ENCODE measurements at places on chromosomes 2 and 18.

GRCh38 chr18:34862561-34862960, 152.5 kb downstream of the DTNA start:
- DNase-seq = no peak

DNA sequence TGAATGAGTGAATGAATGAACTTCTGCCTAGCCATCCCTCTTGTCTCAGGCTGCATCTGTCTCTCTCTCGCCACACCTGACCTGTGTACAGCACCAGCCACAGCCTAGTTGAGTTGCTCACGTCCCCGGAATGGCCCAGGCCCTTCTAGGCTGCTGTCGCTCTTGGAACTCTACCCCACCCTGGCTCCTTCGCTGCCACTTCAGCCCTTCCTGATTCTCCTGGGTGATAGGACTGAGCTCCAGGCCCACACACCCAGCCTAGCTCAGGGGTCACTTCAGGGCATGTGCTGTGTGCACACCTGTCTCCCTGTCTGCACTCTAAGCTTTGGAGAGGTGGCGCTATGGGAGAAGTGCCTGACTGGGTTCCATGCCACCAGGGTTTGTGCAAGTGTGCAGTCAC, 236.6 kb downstream of the GLI2 start:
- DNase-seq = no peak

DNA sequence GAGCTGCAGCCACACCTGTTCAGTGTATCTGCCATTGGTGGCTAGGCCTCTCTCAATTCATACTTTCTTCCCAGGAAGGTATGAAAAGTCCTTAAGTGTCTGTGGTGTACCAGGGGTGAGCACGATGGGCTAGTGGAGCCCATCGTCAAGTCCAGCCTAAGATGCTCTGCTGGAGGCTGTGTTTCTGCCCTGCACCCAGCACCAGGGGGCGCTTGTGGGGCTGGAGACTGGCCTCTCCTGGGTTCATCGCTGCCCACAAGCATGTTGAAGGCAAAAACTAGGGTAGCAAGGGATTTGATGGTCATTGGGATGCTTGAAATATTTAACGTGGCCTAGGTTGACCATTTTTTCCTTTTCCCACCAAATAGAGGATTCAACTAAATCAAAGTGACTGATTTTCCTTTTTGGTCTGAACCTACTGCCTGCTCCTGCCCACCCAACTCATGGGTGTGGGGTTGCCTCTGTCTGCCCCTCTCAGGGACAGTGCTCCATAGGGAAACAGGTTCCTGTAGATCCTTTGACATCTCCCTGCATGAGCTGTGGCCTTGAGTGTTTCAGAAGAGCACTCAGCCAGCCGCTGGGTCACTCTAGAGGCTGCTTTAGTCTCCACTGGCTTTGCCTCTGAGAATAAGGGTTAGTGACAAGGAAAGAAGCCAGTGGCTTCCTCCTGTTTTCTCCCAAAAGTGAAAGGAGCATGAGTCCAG, 59.0 kb downstream of the TPGS2 start:
- DNase-seq = no peak

DNA sequence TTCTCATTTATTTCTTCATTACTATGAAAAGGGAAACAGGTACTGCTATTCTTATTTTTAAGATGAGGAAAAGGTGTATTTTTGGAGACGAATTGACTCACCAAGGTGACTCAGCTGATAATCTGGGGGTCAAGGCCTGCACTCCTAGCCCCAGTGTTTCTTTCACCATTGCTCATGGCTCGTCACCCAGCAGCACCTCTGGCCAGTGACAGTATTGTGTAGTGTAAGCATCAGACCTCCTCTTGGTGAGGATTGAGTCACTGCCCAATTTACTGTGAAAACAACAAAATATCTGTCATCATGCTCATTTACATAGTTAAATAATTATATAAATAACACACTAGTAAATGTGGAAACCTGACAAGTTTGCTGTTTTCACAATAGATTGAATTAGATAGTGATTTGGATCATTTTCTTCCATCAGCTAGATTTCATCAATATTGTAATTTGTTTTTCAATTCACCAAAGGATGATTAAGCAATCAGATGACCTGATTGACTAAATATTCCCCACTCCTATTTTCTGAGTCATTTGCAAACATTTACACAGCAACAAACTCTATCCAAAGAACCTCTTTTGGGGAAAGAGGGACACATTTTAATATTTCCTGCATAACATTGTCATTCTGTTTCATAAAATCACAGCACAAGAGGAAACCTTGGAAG, 492.8 kb upstream of the RAB12 start:
- no peak for DNase-seq

DNA sequence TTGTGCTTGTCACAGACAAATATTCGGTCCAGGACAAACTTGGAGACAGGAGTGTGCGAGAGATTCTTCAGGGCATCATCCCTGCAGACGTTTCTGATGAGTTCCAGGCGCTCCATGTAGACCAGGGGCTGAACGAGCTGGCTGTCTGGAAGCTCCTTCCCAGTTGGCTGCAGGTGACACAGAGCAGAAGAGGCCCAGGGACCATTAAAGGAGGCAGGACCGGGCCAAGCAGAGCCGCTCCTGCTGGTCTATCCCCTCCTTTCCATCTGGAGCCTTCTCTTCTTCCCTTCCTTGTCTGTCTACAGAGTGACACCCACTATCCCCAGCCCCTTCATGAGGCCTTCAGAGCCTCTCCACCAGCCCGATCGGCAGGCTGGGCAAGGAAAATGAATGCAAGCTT, 19.5 kb downstream of the CHST10 start:
- no peak for DNase-seq

- DNase-seq = no peak
Observed at GRCh38 chr2:71846072-71846471, 301.6 kb downstream of the CYP26B1 start.

- no peak for DNase-seq
Observed at GRCh38 chr18:79071503-79072210, 2.5 kb downstream of the ATP9B start.

DNA sequence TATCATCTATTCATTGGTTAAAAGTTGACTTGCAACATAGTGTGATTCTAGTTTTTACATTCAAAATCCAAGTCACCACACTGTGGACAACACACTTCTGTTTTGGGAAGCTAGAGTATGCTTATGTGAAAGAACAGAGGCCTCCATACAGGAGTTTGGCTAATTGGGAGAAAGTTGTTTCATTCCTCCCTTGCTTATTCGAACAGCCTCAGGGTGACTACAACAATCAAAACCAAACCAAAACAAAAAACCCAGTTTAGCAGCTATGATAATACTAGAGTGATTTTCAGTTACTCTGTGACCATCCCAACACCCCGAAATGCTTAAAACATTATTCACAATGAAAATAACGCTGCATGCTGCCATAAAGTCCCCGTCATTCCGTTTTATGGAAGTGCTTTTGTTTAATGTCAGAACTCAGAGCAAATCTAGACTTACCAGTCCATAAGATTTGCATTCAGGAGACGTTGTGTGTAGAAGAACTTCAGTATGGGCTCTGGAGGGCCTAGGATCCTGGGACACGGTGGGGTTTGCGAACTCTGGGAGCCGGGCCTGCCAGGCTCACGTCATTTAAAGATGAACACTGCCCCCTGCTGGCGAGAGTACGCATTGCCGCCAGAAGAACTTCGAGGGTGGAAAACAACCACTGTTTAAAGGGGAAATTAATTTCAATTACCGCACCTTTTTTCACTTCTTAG, 111.4 kb downstream of the FTCDNL1 start:
- DNase-seq = peak; percentile 59

GRCh38 chr2:85152895-85153294, 19.7 kb downstream of the TCF7L1 start:
- no peak for DNase-seq

GRCh38 chr18:3693410-3693809, 243.4 kb downstream of the TGIF1 start:
- no peak for DNase-seq

DNA sequence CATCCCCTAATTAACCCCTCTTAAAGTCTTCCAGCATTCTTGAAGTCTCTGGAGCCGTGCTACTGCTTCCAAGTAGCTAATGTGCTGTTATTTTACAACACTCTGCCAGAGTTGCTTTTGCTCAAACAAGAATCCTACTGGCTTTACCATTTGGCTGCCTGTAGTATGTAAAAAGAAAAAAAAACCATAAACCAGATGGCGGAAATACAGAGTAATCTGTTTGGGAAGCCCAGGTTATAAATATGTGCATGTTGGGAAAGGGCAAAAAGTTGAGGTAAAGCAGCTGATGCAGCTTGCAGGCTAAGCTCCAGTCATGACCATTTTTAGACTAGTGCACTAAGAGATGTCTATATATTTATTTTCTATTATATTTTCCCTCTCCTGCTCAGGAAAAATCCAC, 313.2 kb upstream of the ETAA1 start:
- DNase-seq = no peak

DNA sequence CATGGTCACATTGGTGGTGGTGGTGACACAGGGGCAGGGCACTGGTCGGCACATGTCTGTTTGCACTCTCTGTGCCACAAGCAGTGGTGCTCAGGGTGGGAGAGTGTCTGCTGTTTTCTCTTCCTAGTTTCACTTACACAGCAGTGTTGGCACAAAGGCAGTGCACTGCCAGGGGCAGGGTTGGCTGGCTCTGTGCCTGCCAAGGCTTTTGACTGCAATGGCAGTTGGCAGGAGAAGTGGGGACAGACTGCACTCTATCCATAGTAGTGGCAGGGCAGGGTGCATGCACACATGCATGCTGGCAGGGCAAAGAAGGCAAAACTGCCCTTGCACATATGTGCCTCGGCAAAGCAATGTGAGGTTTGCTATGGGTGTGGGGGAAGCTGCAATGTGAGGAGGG, 635.9 kb downstream of the SUCLG1 start:
- DNase-seq = no peak

DNA sequence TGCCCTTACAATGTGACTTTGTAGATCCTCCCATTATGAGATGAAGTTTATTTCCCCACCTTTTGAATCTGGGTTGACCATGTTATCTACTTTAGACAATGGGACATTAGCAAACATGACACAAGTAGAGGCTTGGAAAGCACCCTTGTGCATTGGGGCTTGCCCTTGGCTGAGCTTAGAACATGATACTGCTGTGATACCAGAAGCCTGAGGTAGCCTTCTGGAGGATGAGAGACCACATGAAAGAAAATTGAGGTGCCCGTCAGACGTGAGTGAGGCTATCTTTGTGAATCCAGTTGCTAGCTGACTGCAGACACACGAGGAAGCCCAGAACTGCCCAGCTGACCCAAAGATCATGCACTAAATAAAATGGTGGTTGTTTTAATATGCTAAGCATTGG, 341.2 kb downstream of the CYP26B1 start:
- DNase-seq = no peak

- no peak for DNase-seq
Observed at GRCh38 chr18:50151926-50152325, 43.0 kb downstream of the MYO5B start.

DNA sequence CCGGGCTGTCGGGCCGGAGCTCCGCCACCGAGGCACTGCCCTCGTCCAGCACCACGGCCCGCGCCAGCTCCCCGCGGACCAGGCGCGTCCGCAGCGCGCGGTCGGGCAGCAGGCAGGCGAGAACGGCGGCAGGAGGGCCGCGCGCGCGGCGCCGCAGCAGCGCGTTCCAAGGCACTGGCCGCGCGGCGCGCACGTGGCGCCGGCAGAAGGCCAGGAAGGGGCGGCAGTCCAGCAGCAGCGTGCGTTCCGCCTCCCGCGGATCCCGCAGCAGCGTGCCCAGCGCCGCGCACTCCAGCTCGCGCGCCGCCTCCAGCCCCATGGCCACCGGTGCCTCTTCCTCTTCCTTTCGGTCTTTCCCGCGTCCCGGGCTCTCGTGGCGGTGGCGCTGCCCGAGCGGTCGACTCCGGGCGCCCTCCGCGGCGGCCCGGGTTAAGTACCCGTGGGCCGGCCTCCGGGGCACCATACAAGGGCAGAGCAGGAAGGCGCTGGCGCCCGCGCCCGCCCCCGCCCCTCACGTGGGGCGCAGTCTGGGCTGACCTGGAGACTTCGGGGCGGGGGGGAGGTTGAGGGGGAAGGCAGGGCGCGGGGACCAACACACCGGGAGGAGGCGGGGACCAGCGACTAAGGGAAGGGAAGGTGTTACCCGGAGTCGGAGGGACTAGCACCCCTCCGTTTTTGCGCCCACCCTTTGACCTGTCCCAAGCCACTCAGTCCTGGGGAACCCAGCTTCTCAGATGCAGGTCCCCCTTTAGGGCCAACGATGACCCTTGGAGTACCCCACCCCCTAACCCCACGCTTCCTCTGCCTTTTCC, at the start of gene DUSP2:
Gene DUSP2 (minus strand): TSS at position 405 of the 812 bp plus-strand sequence. CDS start 86 bp downstream, at position 319.
- peak; percentile 93 for DNase-seq

DNA sequence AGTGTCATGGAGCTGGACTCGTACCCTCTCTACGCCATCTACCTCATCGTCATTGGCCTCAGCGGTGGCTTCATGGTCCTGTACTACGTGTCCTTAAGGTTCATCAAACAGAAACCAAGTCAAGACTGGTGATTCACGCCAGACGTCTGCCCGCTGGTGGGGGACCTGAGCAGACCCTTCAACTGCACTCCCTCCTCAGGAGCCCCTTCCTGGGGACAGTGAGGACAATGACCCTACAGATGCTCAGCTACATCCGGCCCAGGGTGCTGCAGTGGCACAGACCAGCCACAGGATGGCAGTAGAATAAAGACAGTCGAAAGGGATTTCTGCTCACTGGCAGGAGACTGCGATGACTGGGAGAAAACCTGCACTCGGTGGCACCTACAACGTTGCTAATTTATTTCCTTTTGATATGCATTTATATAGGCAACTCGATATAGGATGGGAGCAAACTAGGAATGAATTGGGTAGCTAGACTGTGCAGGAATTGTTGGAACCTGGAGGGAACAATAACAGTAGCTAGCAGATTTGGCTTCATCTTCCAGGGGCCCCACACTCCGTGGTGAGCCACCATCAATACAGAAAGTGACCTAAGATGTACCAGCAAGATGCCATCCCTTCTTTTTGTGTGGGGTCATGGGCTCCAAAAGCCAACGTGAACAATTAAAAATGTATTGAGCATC, 39.2 kb downstream of the ABCG8 start:
- DNase-seq = peak; percentile 43

DNA sequence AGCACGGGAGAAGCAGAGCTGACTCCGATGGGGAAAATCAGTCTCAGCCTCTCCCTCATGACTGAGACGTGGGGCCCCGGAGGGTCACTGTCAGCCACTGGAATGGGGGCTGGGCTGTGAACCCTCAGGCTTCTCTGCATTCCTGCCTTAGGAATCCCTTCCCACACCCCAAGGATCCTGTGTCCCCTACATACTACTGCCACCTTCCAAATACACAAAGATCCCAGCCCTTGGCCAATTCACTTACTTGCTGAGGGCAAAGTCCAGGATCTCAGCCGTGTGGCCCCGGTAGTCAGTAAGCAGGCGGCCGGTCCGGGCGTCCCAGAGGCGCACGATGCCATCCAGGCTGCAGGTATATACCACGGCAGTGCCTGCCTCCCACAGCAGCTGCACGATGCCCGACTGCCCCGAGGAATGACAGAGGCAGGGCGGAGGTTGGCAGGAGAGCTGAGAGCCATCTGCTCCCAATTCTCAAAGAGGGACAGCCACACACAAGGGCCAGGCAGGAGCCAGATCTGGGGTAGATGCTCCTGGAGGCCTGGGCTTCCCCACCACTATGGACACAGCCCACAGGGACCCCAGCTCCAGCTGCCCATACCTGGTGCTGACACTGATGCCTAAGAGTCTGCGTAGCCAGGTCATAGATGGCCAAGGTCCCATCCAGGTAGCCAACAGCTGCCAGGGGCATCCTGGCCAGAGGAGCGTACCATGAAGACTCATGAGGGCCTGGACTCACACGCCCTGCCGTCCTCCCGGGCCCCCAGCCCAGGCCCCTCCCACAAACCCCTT, 4.2 kb downstream of the GPBAR1 start:
- DNase-seq = no peak
